ENCODE measurements at places on chromosomes 1 and 21. TPM values are rescaled to one million over a fixed set of nuclear protein-coding genes. Genes with fewer than 3 reads are reported as not detected.

The TLR5 gene
- 1.3 TPM for total RNA-seq

The ALX3 gene
- not detected for total RNA-seq

The ESRRG gene
- 0.17 TPM for total RNA-seq

The ATAD3C gene
- total RNA-seq, result 1.8 TPM

The AGRN gene
- 326 TPM for total RNA-seq

The PAX7 gene
- total RNA-seq, result not detected

DNA sequence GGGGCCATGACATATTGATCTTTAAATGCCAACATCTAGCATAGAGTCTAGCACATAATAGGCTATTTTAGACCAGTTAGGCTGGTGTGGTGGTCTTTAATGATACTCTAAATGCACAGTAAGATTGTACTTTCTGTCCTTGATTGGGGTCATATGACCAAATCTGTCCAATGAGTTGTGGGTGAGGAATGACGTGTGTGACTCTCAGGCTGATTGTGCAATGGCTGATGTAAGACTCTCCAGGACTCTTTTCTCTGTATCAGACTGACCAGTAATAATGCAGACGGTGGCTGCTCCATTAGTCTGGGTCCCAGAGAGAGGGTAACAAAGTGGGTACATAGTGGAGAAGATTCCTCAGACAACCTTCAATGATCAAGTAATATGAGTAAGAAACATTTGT lies 541.6 kb upstream of the CAMK1G start:
- peak; percentile 39 for DNase-seq

DNA sequence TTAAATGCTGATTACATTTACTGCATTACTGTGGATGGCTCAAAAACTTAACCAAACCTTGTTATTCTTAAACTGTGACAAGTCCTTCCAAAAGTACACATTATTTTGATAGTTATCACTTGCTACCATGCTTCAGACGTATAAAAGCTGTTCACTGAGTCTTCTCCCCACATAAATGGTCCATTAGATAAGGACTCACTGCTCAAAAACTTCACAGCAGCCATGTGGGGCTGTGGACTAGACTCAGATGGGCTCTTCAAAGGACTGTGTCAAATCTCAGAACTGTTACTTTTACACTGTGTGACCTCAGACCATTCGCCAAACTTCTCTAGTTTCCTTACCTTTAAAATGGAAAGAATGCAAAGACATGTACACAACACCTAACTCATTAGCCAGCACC lies 11.6 kb downstream of the SCAF4 start:
- DNase-seq, result no peak

All from mammary epithelial cell (primary cell).